Omental fat pad (tissue), 4 donors: ENCODE measurements at places on chromosomes 12 and 14.
A peak's percentile ranks its signal among the peaks of the same experiment; 100 is the strongest.

DNA sequence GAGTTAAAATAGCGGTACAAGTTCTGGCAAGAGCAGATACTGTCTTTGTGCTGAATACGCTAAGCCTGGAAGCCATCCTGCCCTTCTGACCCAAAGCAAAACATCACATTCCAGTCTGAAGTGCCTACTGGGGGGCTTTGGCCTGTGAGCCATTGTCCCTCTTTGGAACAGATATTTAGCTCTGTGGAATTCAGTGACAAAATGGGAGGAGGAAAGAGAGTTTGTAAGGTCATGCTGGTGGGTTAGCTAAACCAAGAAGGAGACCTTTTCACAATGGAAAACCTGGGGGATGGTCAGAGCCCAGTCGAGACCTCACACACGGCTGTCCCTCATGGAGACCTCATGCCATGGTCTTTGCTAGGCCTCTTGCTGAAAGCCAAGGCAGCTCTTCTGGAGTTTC is 18.5 kb downstream of the EMP1 start:
- no peak for DNase-seq

DNA sequence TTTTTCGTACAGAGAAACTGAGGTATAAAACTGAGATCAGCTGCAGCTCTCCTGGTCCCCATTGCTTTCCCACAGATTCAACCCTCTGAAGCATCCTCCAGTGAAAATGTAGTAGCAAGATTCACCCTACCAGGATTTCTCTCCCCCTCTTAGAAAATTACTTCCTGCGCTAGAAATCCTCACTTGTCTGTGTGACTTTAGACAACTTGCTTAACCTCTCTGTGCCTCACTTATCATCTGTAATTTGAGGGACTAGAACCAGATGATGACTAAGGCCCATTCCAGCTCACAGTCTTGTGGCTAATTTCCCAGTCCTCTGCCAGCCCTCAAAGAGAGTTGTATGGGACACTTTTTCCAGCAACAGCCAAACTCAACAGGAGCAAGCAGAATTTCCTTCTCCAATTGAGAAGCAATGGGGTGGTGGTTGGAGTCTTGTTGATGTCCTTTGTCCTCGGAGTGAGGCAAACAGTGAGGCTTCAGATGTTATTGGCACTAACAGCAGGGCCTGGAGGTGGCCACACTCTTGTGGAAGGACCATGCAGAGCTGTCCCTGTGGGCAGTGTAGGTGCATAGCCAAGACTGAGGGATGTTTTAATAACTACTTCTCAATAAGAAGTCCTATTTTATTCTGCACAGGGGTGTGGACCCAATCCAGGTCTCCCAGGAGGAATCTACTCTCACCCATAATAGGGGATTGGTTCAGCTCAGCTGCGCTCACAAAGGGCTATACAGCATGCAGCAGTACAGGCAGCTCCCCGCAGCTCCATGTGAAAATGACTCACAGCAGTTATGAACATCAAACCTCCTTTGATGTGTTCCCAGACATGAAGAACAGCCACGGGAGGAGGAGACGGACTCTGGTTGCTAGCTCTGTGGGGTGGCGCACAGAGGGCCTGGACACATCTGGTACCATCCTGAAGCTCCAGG is 200.1 kb downstream of the DAD1 start:
- no peak for DNase-seq

DNA sequence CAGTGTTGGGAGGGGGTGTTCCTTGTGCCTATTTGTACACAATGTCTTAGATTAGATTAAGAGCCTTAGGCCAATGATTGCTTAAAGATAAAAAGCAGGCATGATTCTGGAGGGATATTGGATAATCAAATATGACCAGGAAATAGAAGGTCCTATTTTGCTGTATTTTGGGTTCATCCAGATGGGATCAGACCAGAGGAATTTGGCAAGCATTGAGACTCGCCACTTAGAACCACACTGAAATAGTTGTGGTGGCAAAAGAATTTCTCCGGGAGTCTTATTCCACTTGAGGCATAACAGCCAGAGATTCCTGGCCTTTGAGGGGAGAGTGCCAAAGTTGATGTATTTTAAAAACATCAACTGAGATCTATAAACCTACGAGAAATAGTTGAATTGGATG is 327.2 kb downstream of the RAD51B start:
- DNase-seq = no peak

GRCh38 chr12:116389990-116390389 is 112.5 kb upstream of the MED13L start:
- DNase-seq = no peak

- no peak for DNase-seq
Observed at GRCh38 chr12:94074980-94075629, 73.3 kb upstream of the PLXNC1 start.

GRCh38 chr12:112130441-112130998 is 5.2 kb downstream of the TRAFD1 start:
- DNase-seq = no peak

DNA sequence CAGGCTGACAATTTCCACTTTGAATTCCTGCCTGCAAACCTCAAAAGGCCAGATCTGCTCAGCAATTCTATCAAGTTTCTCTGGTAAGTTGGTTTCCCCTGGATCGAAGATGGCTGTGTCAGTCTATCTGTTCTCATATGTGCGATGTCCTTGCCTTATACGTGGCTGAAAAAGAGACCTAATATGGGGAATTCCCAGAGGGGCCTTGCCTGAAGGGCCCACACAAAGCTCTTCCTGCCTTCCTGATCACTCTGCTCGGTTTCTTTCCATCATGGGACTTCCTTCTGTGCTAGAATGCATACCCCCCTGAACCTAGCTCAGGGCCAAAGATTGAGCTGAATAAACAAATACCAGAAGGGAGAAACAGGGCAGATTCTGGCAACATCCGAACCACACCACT is 13.2 kb downstream of the TCL1B start:
- DNase-seq = no peak

- no peak for DNase-seq
Observed at GRCh38 chr12:28967426-28967825, 181.7 kb upstream of the FAR2 start.

- no peak for DNase-seq
Observed at GRCh38 chr12:5222011-5222461, 178.4 kb downstream of the KCNA5 start.

GRCh38 chr14:23431486-23431885 is 4.0 kb downstream of the MYH7 start:
- no peak for DNase-seq

- DNase-seq = no peak
Observed at GRCh38 chr12:117819160-117819559, 149.6 kb downstream of the KSR2 start.

DNA sequence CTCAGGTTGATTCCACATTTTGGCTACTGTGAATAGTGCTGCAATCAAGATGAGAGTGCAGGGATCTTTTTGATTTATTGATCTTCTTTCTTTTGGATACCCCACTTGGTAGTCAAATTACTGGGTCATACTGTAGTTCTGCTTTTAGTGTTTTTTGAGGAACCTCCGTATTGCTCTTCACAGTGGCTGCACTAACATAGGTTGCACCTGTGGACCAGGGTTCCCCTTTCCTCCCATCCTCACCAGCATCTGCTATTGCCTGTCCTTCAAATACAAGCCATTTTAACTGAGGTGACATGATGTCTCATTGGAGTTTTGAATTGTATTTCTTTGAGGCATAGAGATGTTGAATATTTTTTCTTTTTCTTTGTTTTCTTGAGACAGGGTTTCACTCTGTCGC is 152.5 kb upstream of the TMEM132C start:
- no peak for DNase-seq

GRCh38 chr12:62922539-62922938 is 12.4 kb downstream of the PPM1H start:
- no peak for DNase-seq

GRCh38 chr14:104428333-104428851 is 151.2 kb upstream of the C14orf180 start:
- peak; percentile 6 for DNase-seq

DNA sequence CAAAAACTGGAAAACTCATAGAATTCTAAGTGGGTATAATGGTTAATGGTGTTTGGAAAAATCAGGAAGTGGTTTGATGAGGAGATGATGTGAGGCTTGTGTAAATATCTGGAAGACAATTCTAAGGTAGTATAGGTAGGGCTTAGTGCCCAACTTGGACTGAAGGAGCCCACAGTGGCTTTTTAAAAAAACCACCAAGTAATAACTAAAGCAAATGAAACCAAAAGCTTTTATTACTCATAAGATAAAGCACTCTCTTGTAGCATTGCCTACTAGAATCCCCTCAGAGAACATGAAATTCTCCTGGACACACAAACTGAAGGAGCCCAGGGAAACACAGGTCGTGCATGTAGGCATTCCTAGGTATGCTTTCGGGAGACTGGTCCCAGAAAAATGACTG is 324.5 kb downstream of the NELL2 start:
- DNase-seq = no peak

- DNase-seq = no peak
Observed at GRCh38 chr14:77141214-77142004, at the start of gene ZDHHC22. Gene ZDHHC22, minus strand, starts transcription at chr14:77141791. Its CDS starts 2,053 bp downstream, at chr14:77139738.

- no peak for DNase-seq
Observed at GRCh38 chr14:81371802-81372201, 28.3 kb downstream of the STON2 start.

- no peak for DNase-seq
Observed at GRCh38 chr12:126219139-126219538, 1153.9 kb downstream of the AACS start.

- DNase-seq = no peak
Observed at GRCh38 chr14:38291681-38292467, 36.0 kb upstream of the CLEC14A start.

GRCh38 chr12:92503971-92504593 is 198.7 kb upstream of the PLEKHG7 start:
- no peak for DNase-seq
